ENCODE measurements at places on chromosomes 6 and 20. TPM values are rescaled to one million over a fixed set of nuclear protein-coding genes. Genes with fewer than 3 reads are reported as not detected.

- DNase-seq: no peak
Observed at GRCh38 chr20:1841554-1842140, 53.6 kb upstream of the SIRPA start.

DNA sequence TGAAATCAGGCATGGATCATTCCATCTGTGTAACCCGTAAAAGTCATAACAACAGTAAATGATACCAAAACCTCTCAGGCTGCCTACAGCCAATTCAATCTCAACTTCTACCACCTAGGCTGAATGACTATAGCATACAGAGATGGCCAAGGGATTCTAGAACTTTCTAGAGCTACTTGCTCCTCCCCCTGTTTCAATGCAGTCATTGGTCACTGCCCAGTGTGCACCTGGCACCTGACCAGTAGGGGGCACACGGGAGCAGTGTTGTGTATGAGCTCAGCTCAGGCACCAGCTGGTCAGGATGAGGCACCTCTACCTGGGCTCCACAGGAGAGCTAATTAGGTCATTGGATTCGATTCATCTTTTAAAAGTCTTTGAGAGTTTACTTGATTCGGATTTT is 86.2 kb downstream of the PLEKHG1 start:
- DNase-seq: no peak

DNA sequence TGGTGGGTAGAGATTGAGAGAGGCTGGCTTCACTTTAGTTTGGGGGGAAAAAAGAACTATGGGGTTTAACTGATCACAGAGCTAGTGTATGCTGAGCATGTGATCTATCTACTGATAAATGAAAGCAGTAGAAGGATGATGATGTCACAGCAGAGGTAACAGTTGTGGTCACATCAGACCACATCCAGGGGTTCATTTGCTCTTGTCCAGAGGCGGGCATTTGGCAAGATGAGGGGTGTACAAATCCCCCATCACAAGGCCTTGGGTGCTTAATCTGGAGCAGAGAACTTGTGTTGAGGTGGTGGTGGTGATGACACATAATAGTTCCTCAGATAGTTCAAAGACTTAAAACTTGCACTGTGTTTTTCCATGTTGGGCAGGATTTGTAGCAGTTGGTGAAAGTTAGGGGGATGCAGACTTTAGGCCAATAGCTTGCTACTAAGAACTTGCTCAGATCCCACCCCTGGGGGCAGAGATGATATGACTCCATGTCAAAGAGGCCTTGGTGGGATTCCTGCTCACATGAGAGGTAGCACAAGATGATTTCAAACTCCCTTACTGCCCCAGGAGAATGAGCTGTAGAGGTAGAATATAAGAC is 63.4 kb downstream of the PRDM1 start:
- DNase-seq: no peak

The EEF1A2 gene
- total RNA-seq: not detected

DNA sequence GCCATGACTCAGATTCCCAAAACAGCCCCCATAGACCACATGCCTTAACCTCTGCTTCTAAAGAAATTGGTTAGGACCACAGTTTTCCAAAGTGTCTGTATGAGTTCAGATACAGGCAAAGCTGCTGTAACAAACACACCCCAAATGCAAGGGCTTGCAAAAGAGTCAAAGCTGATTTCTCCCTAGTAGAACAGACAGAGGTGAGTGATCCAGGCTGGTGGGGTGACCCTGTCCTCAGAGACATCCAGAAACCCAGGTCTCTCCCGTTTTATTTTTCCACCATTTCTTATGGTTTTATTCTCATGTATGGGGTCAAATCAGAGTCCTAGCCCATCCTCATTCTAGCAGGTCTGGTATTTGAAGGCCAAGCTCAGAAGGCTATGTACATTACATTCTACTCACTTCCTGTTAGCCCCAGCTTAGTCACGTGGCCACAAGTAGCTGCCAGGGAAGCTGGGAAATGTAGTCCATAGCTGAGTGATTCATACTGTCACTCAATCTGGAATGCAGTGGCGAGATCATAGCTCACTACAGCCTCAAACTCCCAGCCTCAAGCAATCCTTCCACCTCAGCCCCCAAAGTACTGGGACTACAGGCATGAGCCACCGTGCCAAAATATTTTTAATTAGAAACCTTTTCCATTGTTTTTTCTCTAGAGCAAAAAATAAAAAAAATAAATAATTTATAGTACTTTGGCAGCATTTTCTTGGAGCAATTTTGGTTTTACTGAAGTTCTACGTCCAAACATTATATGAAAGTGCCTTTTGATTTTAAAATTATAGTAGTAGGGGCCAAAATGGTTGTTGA is 175.2 kb downstream of the ZMYND8 start:
- DNase-seq: no peak

The C6orf52 gene
- not detected for total RNA-seq

GRCh38 chr20:37421988-37422387 is 76.0 kb downstream of the SRC start:
- no peak for DNase-seq

The CYP24A1 gene
- total RNA-seq: not detected

GRCh38 chr6:135331002-135331401 is 149.9 kb downstream of the MYB start:
- DNase-seq: no peak

DNA sequence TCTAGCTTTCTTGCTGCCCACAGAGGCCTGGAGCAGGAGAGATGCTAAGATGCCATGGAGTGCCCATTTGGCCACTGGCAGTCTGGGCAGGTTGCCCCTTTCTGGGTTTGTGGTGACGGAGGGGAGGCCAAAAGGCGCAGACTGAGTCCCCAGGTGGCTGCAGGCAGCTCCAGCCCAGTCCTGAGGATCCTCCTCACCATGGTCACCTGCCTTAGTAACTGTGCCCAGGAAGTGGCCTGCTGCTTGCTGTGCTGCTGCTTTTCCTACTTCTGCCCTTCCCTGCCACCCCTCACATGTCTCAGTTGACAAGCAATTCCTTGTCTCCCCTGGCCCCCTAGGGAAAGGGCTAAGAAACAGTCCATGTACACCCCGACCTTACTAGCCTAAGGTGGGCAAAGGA is 35.3 kb upstream of the KIFC1 start:
- DNase-seq: no peak

The SRSF12 gene
- under 0.01 TPM for total RNA-seq

DNA sequence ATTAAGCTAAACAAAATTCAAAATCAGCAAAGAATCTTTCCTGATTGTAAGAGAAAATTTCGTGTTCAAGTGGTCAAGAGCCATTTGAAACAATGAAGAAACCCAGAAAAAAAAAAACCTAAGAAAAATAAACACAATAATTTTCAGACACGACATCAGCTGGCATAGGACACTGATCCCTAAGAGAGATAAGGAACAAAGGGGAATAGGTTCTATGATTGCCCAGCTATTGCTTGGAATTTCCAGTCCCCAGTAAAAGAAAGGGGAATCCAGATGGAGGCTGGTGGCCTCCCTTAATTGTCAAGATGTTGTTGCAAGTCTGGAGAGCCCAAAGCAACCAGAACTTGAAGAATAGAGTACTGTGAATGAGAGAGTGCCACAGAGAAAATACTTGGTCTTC is 48.5 kb downstream of the COL12A1 start:
- no peak for DNase-seq

DNA sequence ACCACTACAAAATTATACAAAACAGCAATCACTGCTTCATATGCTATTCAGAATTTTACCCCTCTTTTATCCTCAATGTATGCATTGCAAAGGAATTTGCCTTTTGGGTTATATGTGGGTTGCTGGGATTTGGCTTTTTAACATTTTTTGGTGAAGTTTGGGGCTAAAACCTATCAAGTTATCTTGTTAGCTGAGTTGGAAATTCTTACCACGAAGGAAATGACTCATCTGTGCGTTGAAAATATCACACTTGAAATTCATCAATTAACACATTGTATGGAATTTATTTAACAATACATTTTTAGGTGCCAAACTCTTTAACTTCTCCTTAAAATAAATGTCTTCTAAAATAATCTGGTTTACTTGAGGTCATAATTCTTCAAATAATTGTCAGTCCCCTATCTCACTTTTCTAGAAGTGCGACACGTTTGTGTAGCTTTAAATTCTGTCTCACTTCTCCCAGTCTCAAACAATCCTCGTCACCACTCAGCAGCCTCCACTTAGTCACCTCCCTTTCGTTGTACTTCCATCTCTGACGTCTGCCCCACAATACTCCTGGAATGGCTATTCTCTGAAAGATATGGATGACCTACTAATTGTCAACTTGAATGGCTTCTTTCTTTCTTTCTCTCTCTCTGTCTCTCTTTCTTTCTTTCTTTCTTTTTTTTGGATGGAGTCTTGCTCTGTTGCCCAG is 88.5 kb downstream of the PHACTR1 start:
- DNase-seq: no peak

DNA sequence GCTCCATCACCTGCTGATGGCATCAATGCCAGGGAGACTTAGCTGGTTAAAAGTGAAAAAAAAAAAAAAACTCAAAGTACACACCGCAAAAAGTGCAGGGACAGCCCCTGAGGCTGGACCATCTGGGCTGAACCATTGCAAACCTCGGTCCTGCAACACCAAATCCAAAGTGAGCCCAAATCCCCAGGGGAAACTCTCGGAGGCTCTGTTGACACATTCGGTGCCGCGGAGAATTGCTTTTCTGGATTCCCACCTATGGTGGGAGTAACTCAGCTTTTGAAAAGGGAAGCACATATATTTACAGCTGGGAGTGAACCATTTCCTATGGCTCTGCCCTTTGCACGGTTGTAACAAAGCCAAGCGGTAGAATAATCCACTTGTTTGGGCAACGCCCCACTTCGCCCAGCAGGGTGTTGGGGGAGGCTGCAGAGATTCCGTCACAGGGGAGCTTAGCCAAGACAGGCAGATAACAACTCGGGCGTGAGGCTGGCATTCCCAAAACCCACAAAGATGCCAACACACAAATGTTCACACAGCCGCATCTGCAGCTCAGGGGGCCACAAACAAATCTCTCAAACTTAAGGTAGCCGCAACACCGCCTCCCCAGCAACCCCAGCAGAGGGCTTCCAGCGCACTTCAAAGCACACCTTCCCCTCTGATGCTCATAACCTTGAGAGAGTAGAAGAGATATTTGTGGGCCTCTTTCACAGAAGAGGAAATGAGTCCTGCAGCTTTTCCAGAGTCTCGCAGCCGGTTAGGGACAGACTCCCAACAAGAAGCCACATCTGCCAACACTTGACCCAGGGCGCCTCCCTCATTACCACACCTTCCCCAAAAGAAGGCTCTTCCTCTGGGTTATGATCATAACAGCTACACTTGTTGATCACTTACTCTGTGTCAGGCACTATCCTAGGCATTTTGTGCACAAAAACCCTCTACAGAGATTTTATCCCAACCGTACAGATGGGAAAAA is 11.4 kb downstream of the ZC3H12D start:
- DNase-seq: no peak

The C20orf202 gene
- not detected for total RNA-seq

- no peak for DNase-seq
Observed at GRCh38 chr6:30074331-30075093, 1.1 kb downstream of the RNF39 start.

- no peak for DNase-seq
Observed at GRCh38 chr6:25218346-25218745, 60.8 kb upstream of the CARMIL1 start.

DNA sequence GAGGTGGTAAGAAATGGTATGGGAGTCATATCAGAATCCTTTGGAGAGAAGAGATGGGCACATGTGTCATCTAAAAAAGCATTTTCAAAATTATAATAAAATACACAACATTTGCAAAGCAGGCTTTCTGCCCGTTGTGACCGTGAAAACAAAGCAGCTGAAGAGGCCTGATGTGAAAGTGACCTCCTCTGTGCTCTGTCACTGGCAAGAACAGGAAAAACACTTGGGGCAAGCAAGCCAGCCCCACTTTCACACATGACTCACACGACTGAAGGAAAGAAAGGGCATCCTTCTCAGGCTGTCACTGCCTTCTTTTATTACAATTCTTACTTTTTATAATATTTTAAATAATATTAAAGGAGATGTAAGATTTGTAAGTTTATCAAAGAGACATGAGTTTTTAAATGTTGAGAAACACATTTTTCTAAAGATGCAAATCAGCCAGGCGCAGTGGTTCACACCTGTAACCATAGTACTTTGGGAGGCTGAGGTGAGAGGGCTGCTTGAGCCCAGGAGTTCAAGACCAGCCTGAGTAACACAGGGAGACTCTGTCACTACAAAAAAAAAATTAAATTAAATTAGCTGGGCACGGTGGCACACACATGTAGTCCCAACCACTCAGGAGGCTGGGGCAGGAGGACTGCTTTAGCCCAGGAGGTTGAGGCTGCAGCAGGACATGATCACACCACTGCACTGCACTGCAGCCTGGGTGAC is 143.7 kb downstream of the BTBD9 start:
- no peak for DNase-seq

- DNase-seq: no peak
Observed at GRCh38 chr6:106628658-106629102, 618 bp downstream of the RTN4IP1 start.

DNA sequence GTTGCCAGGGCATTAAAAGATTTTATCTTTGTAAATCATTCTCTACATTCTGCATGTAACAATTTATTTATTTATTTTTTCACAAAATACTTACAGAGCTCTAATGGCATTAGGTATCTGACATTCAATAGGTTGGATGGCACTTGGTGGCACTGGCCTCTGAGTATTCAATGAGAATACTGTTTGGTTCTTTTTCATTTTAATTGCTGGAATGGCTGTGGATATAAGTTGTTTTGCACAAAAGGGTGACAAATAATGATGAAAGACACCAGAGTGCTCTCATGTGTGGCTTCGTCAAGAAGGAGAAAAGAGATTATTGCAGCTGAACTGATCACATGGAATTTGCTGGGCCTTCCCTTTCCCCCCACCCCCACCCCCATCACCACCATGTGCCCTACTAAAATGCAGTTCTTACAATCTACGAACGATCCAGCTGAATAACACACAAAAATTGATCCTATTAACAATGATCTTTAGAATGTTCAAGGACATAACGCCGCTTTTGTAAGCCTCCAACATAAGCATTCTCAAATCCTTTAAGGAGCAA is 195.2 kb upstream of the POU3F2 start:
- no peak for DNase-seq

GRCh38 chr6:71248306-71248765 is 40.3 kb upstream of the OGFRL1 start:
- DNase-seq: no peak

The KHDC1L gene
- 0.84 TPM for total RNA-seq

GRCh38 chr20:46053416-46053815 is 24.4 kb downstream of the SLC12A5 start:
- DNase-seq: no peak

The PPP1R14C gene
- total RNA-seq: not detected

- DNase-seq: no peak
Observed at GRCh38 chr20:32191422-32191821, 16.1 kb downstream of the PLAGL2 start.

The DEFB112 gene
- not detected for total RNA-seq
